Retinal pigment epithelial cell (primary cell): ENCODE measurements at places on chromosomes 16 and 17.

GRCh38 chr17:19342611-19343255 lies 19.8 kb downstream of the B9D1 start:
- DNase-seq, result no peak

- DNase-seq, result no peak
Observed at GRCh38 chr17:8273884-8274444, 14.5 kb upstream of the RANGRF start.

DNA sequence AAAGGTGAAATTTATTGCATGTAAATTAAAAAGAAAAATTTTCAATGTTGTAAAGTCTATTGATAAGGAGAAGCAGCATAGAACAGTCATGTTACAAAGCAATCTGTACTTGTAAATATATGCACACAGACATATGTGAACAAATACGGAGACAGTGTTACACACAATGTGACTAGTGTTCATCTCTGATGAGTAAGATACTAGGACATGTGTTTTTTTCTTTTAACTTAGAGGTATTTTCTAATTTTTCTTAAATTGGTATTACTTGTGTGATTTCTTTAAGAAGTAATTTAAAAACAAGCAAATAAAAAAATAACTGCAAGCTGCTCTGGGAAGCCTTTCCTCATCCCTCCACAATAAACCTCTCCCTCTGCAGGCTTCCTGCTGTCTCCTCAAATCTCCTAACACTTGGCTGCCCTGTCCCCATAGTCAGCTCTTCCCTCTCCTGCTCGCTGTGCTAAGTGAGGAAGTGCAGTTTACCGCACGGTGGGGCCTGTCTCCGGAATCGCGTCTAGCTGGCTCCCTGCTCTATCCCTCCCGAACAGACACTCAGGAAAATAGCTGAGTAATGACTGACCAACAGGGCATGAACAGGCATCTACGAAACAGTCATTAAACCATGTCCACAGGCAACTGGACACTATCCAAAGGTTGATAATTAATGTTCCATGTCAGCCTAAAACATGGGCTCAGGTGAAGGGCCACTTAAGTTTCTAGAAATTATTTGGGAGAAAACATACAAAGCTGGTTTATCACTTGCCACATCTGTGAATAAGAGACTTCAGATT lies 35.9 kb downstream of the CMTM4 start:
- DNase-seq, result peak; percentile 44

GRCh38 chr17:76385892-76386786 lies 1.7 kb downstream of the SPHK1 start:
- no peak for DNase-seq

DNA sequence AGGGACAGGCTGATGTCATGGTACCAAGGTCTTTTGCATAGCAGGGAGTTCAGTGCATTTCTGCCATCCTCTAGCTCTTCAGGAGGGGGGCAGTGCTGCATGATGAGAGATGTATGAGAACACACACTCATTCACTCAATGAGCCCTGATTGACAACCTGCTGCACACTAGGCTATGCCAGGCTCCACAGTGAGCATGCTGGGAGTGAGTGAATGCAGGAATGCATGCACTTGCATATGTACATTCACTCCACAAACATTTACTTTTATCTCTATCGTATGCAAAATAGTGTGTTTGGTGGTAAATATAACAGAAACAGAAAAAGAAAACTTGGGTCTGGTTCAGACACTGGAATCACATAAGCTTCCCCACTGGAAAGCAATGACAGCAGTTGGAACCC lies 374.1 kb upstream of the C16orf82 start:
- no peak for DNase-seq

- DNase-seq, result no peak
Observed at GRCh38 chr17:29341726-29342125, 47.8 kb upstream of the NUFIP2 start.

GRCh38 chr16:65195998-65196397 lies 74.1 kb upstream of the CDH11 start:
- no peak for DNase-seq

DNA sequence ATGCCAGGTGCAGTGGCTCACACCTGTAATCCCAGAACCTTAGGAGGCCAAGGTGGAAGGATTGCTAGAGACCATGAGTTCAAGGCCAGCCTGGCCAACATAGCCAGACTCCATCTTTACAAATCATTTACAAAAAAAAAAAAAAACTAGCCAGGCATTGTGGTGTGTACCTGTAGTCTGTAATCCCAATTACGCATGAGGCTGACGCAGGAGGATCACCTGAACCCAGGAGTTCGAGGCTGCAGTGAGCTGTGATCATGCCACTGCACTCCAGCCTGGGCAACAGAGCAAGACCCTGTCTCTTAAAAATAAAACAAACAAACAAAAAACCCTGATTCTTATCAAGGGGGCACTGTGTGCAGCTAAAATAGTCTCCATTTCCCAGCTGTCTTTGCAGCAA lies 16.8 kb upstream of the HAP1 start:
- DNase-seq, result no peak

DNA sequence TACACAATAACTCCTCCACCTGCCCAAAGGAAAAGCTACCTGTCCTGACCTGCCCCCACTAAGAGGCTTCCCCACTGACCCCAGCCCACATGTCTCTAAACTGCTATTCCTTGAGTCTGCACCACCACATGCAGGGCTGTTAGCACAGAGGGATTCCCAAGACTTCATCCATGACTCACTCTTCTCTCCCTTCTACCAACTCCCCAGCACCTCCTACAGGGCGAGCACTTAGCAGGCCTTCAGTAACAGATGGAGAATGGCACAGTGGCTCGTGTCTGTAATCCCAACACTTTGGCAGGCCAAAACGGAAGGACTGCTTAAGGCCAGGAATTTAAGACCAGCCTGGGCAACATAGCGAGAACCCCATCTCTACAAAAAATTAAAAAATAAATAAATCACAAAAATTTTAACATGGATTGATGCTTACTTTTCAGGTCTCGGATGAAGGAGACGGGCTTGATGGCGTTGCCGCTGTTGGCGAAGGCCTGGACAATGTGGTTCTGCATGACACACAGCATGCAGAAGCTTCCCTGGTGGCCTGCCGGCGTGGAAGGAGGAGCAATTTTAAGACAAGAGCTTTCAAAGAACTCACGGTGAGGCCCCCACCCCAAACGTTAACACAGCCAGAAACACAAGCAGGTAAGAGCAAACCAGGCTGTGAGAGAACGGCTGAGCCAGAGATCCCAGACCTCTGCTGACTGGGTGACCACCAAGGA lies 12.0 kb downstream of the USP36 start:
- DNase-seq, result no peak

- peak; percentile 48 for DNase-seq
Observed at GRCh38 chr17:18158022-18158600, 25.5 kb upstream of the ALKBH5 start.

DNA sequence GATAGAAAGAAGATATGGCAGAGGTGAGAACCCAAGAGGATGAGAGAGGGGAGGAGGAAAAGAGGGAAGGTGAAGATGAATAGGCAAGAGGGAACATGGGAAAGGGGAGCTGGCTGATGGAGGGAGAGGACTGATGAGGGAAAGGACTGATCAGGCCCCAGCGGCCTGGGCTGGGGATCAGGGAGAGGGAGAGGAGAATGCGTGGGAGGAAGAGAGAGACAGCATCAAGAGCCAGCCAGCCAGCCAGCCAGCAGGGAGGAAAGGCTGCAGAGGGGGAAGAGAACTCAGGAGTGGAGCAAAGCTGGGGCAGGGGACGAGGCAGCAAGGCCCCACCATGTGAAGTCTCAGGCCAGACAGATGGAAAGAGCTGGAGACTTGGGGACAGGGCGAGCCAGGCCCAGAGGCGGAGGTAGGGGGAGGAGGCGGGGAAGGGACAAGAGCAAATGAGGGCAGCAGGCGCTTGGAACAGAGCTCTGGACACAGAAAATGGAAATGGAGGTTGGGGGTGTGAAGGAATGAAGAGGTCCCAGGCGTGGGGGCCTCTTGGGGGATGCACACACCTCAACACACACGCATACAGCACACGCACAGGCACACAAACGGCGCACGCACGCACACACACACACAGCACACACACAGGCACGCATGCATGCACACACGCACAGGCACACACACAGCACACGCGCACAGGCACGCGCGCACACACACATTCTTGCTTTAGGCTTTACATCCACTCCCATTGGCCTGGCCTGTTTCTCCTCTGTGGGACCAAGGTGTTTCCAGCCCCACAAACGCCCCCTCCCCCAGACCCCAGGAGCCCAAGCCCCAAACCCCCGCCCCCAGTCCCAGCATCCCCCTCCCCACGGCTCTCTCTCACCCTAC lies 12.3 kb downstream of the DLG4 start:
- DNase-seq, result no peak

- DNase-seq, result no peak
Observed at GRCh38 chr16:70470927-70471341, 16.5 kb downstream of the FCSK start.

- no peak for DNase-seq
Observed at GRCh38 chr16:17921357-17921978, 415.1 kb downstream of the NPIPA8 start.

DNA sequence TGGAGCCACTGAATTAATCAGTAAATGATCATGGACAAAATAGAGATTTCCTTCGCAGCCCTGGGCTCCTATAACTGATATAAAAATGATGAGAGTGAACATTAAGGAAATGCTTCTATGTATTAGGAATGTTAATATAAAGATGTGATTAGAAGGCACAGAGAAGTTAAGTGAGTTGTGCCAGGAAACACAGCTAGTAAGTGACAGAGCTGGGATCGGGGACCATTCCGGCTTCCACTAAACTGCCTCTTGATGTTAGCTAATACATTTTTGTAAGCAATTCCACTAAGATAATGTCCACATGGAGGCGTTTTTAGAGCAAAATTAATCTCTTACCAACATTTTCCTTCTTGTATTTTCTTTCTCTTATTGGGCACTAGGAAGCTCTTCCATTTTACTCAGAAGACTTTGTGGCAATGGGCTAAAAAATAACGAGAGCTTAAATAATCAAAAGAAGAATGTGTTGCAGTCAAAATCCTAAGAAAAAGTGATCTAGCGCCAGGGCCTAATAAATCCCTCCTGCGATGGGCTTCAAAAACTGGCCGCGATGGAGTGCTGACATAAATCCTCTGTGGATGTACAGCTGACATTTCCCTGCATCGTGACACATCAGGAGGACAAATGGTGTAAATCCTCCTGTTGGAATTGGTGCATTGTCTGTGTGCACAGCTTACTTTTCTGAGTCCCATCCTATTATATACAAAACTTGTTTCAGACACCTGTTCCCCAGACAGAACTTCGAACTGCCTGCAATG lies 326.1 kb upstream of the MAF start:
- DNase-seq, result no peak

DNA sequence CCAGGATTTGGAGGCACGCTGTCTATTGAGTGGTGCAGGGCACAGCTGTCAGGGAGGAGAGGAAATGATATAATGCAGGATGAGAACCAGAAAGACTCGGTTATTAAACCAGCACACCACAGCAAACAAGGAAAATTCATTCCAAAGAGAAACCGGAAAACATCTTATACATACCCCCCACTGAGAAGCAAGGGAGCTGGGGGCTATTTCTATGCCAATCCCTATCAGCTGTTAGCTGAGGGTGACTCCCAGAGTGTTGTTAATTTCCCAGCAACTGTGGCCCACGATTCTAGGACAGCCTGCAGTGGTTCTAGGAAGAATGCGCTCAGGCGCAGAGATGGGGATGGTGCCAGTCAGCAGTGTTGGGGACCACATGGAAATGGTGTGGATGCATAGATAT lies 467.3 kb downstream of the PMP22 start:
- no peak for DNase-seq

- no peak for DNase-seq
Observed at GRCh38 chr17:46092991-46093390, 93.9 kb downstream of the STH start.

DNA sequence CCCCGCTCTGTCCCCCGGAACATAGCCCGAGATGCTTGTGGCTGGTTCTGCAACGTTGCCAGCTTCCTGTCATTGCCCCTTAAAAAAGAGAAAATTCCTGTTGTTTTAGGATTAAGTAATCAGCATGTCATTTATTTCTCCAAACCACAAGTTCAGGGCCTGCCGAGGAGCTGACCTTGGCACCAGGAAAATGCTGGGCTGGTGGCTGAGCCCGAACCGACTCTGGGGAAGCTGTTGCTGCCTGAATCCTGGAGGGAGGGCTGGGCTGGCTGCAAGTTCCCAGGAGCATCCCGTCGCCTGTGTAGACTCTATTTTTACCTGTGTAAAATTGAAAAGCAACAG lies 130.9 kb upstream of the FOXF1 start:
- no peak for DNase-seq
